ENCODE measurements at places on chromosomes 11 and 22.
A peak's percentile ranks its signal among the peaks of the same experiment; 100 is the strongest.

DNA sequence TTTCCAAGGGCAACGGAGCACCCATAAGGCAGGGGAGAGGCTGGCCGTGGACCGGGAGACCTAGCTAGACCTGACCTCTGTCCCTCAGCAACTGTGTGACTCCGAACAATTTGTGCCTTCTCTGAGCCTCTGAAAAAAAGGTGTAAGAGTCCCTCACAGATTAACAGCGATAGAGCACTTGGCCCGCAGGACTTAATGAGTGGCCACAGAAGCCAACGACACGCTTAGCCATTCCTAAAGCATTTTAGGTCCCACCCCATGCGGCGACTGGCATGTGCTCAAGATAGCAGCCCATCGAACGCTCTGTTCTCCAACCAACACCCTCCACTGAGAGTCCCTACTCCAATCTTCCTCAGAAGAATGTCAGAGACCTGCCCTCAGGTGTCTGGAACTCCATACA is 1.5 kb downstream of the SULT4A1 start:
- DNase-seq, result no peak

GRCh38 chr22:27994481-27995331 is 75.7 kb upstream of the PITPNB start:
- no peak for DNase-seq

DNA sequence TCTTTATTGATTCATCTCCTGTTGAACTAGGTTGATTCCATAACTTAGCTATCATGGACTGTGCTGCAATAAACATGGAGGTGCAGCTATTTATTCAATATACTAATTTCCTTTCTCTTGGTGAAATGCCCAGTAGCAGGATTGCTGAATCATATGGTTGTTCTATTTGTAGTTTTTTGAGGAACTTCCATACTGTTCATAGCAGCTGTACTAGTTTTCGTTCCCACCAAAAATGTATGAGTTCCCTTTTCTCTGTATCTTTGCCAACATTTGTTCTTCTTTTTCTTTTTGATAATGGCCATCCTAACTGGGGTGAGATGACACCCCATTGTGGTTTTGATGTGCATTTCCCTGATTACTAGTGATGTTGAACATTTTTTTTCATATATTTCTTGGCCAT is 87.2 kb upstream of the NAV2 start:
- no peak for DNase-seq

GRCh38 chr11:128764424-128765095 is 70.7 kb downstream of the FLI1 start:
- DNase-seq, result no peak

GRCh38 chr11:60393016-60393415 is 3.2 kb upstream of the MS4A14 start:
- no peak for DNase-seq

DNA sequence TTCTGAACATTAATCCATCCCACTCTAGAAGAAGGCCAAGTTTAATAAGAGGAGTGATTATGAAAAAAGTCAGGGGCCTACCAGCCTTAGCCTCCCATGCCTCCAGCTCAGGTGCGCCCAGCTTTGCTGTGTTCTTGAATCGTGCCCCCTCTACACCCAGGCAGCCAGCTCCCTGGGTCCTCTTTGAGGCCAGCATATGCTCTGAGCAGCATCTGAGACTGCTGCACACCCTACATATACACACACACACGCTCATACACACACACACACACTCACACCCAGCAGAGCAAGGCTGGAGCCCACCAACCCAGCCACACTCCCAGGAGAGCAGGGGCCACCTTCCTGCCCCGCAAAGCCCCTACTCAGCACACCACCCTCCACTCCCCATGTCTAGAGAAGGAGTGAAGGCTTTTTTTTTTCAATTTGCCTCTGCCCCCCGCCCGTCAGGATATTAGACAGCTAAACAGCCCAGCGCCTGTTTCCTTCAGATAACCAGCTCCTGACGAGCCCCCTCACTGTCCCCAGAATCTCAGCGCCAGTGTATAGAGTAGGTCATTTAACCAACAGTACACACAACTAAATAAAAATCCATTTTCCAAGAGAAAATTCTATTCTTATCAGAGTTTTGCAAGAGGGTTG is 121.6 kb downstream of the BUD13 start:
- no peak for DNase-seq

DNA sequence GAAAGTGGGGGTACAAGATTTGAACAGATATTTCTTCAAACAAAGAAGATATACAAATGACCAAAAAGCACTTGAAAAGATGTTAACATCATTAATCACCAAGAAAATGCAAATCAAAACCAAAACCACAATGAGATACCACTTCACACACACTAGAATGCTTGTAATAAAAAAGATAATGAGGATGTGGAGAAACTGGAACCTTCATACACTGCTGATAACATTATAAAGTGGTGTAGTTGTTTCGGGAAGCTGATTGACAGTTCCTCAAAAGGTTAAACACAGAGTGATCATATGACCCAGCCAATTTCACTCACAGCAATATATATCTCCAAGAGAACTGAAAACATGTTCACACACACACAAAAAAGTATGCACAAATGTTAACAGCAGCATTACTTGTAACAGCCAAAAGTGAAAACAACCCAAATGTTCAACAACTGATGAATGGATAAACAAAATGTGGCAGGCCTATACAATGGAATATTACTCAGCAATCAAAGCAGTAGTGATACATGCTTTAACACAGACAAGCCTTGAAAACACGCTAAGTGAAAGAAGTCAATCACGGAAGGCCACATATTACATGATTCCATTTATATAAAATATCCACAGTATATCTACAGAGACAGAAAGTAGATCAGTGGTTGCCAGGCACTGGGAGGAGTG is 15.1 kb downstream of the PITPNB start:
- no peak for DNase-seq

DNA sequence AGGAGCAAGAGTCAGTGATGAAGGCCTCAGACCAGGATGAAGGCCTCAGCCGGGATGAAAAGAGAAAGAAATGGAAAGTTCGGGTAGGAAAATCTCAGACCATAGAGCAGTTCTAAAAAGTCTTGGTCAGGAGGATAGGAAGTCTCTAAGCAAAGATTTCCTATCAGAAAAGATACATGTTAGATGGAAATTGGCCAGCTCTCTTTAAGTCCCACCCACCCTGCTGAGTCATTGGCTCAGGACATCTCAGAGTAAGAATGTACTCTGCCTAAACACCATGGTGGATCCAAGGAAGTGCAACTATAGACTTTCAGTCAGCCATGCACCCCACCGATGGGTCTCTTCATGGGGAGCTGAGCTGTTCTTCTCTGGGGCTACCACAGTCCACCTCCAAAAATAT is 4.4 kb downstream of the OR8B3 start:
- DNase-seq, result peak; percentile 34

- DNase-seq, result no peak
These were observed 8.7 kb downstream of the APOL5 start for GRCh38 chr22:35726398-35726797.

Measured in bronchial epithelial cell (primary cell).